ENCODE measurements at places on chromosomes 12 and 14. TPM values are rescaled to one million over a fixed set of nuclear protein-coding genes. Genes with fewer than 3 reads are reported as not detected.

KRT83 gene
- not detected for total RNA-seq

CCDC177 gene
- total RNA-seq, result not detected

HCAR3 gene
- total RNA-seq, result not detected

CATSPERB gene
- not detected for total RNA-seq

DNA sequence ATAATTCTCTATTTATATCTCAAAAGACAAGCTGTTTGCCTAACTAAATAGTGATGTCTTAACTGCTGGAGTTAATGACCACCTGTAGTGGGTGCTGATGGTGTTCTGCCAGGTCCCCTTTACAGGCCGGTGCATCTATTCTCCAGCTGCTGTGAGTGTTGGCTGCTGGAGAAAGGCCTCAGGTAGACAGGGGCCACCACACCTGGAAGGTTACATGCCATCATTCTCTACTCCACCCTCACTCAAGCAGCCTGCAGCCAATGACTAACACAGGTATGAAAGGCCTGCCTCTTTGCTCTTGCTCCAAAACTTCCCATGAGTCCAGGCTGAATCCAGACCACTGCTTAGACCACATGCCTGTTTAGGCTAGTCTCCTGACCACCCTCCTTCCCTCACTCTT, 73.9 kb downstream of the RPS6KA5 start:
- DNase-seq, result no peak

GRCh38 chr14:33120341-33120740, 181.7 kb downstream of the NPAS3 start:
- no peak for DNase-seq

GRCh38 chr12:30537228-30537627, 158.4 kb downstream of the IPO8 start:
- DNase-seq, result no peak

DNA sequence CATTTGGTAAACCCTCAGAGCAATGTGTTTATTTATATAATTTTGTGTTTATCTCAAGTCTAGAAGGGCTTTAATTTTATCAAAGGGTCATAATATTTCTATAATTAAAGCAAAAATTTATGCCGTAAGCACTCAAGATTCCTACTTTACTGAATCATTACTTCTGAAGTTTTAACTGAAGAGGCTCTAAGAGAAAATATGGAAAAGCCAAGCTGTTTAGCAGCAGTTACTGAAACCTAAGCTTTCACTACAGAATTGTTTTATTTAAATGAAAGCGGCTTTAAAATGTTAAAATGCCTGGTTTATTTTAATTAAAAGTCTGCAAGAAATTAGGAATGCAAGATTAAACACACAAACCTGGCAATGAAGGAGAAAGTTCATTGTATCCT, 73.9 kb upstream of the BBS10 start:
- DNase-seq, result no peak

DNA sequence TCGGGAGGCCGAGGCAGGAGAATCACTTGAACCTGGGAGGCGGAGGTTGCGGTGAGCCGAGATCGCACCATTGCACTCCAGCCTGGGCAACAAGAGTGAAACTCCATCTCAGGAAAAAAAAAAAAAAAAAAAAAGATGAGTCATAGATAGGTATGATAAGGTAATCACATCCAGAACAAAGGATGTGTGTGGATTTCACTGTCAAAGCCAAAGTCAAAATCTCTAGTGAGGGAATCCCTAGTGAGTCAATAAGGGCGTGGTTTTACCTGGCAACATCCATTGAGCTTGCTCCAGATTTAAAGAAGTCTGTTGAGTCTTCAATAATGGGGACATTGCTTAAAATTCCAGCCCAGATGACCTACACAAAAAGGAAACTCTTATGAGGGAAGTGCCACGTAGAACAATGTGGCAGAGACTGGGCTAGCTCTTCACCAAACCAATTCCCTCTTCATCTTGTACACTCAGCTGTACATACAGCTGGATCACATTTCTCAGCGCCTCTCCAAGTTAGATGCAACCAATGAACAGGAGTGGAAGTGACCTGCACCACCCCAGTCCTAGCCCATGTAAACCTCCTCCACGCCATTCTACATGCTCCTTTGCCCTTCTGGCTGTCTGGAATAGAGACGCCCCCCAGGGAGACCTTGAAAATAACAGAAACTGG, 23.4 kb downstream of the ALDH1L2 start:
- no peak for DNase-seq

GRCh38 chr14:33569821-33570687, 380.8 kb downstream of the EGLN3 start:
- no peak for DNase-seq

DNA sequence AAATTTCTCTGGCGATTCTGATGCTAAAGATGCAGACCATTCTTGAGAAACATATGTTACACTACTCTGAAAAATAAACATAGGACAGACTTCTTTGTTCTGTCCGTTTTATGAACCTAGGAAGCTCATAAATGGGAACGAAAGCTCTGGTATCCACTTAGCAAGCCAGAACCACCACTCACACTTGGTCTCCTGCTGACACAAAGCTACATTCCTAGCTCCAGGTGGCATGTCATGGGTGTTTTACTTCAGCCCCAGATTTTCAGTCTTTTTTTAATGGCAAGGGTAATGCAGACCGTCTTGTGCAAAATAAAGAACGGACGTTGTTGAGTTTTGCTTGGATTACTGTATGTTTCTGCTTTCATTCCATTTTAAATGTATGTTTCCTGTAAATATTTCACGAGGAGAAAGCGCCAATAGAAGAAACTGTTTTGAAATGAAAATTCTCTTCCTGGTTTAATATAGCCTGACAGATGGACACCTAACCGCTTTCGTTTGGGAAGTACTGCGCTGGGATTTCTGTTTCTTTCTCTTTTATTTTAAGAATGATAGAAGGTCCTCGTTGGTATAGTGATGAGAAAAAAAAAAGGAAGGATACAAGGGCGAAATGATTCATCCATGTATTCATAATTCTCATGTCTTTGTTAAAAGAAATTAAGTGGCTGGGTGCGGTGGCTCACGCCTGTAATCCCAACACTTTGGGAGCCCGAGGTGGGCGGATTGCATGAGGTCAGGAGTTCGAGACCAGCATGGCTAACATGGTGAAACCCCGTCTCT, 871 bp upstream of the COQ5 start:
- DNase-seq, result no peak

- DNase-seq, result no peak
Observed at GRCh38 chr12:102033991-102034745, 27.6 kb downstream of the WASHC3 start.

DNA sequence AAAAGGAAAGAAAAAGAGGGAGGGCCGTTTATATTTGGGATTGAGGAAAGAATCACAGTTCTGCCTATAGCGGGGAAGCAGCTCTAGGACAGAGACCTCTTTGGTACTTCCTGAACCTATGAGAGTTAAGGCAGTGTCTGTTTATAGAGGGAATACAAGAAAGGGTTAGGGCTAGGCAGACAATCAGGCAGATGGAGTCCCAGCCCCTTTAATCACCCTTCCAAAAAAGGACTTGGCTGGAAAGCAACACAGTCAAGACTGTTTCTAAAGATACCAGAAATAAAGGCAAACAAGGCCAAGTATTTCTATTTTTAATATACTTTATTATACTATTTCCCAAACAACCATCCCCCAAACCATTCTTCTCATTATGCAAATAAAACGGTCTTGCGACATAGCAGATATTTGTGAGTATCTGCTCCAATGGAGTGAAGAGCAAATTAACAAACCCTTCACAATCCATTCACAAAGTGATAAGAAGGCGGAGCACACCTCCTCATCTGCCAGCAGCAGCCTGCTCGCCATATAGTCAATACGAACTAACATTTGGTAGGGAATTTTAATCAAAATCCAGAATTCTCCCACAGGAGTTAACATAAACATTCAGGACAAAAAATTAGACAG, 697 bp upstream of the GRIP1 start:
- DNase-seq, result no peak

DNA sequence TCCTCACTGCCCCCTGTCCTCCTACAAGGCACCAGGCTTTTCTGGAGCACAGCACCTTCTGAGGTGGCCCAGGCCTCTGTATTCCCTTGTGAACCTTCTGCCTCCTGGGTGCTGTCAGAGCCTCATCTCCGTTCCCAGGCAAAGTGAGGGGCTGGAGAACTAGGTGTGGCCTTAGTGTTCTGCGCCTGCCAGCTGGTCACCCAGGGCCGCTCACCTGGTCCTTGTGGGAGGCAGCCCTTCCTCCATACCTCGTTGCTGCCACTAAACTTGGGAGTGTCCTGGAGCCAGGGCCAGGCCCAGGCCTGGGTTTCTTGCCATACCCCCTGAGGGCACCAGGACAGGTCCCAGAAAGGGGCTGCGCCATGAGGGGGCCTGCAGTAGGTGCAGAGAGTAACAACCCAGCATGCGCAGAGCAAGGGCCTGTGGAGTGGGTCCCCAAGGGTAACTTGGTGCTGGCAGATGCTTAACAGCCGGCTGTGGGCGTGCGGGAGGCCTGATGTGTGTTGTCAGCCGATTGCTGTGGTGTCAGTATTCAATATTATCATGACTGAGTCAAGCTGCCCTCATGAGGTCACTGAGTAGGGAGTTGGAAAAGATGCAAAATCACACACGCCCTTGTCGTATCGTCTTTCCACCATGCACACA, 17.1 kb downstream of the OTUB2 start:
- peak; percentile 25 for DNase-seq

All from natural killer cell treated with Interleukin-12 subunit alpha and Interleukin-12 subunit beta and Interleukin-15 and Interleukin-18, amount 100 ng/mL, for 72 hours (primary cell).